PC-3 (cell line): ENCODE measurements at places on chromosomes 1 and 21. TPM values are rescaled to one million over a fixed set of nuclear protein-coding genes. Genes with fewer than 3 reads are reported as not detected.

Gene CSRP1
- total RNA-seq: 147 and 189 TPM in 2 replicates

Gene SMIM34
- total RNA-seq: not detected in 2 replicates

Gene NBPF11
- total RNA-seq: 7.9 and 8.9 TPM in 2 replicates

Gene PGLYRP4
- not detected in 2 replicates for total RNA-seq

Gene C1orf141
- not detected in 2 replicates for total RNA-seq

Gene FOXD3
- 0.17 TPM in 1 of 2 replicates, not detected in the other for total RNA-seq

Gene VWA5B1
- not detected in 2 replicates for total RNA-seq

Gene SLC16A4
- total RNA-seq: 0.22 and 0.29 TPM in 2 replicates

Gene RHEX
- not detected in 2 replicates for total RNA-seq

Gene TOMM20
- 45.2 and 48.0 TPM in 2 replicates for total RNA-seq

Gene POU3F1
- total RNA-seq: not detected in 2 replicates

Gene SPRR1B
- not detected in 2 replicates for total RNA-seq

Gene KLHDC8A
- total RNA-seq: not detected in 2 replicates

Gene LCE1C
- total RNA-seq: not detected in 2 replicates

Gene LCE2C
- total RNA-seq: not detected in 2 replicates

Gene OR2L2
- 0.06 TPM in 1 of 2 replicates, not detected in the other for total RNA-seq

Gene RORC
- 0.26 TPM in 1 of 2 replicates, not detected in the other for total RNA-seq

Gene PRAMEF17
- not detected in 2 replicates for total RNA-seq

Gene TMEM51
- total RNA-seq: 12.6 and 20.8 TPM in 2 replicates

Gene METTL13
- 115 and 138 TPM in 2 replicates for total RNA-seq

Gene SLAMF9
- 5.9 and 8.7 TPM in 2 replicates for total RNA-seq

Gene KCNE2
- total RNA-seq: not detected in 2 replicates

Gene ATP1A4
- 0.04 TPM in 1 of 2 replicates, not detected in the other for total RNA-seq

Gene MLLT11
- 12.3 and 14.1 TPM in 2 replicates for total RNA-seq

Gene SMYD2
- total RNA-seq: 92.6 and 124 TPM in 2 replicates

Gene OR2W3
- 4.5 and 9.4 TPM in 2 replicates for total RNA-seq

Gene TMEM52
- total RNA-seq: 22.6 and 29.1 TPM in 2 replicates

Gene HSD3B2
- total RNA-seq: not detected in 2 replicates

Gene RBBP5
- 39.5 and 41.7 TPM in 2 replicates for total RNA-seq

Gene SERTAD4
- total RNA-seq: 2.6 and 4.5 TPM in 2 replicates

Gene OSCP1
- 3.8 and 7.3 TPM in 2 replicates for total RNA-seq

Gene USH2A
- total RNA-seq: not detected in 2 replicates

Gene KIF21B
- 0.46 and 0.66 TPM in 2 replicates for total RNA-seq

Gene UQCRHL
- total RNA-seq: 8.7 and 11.2 TPM in 2 replicates

Gene SERBP1
- 256 and 337 TPM in 2 replicates for total RNA-seq
